CD4-positive, CD25-positive, alpha-beta regulatory T cell (primary cell): ENCODE measurements at places on chromosomes 16 and 17. TPM values are rescaled to one million over a fixed set of nuclear protein-coding genes. Genes with fewer than 3 reads are reported as not detected.

Gene CIBAR2
- not detected for polyA plus RNA-seq

Gene IL17C
- not detected for polyA plus RNA-seq

Gene IRF8
- 1.2 TPM for polyA plus RNA-seq

Gene PIK3R6
- polyA plus RNA-seq, result not detected

Gene MAZ
- 36.9 TPM for polyA plus RNA-seq

Gene SLC52A1
- polyA plus RNA-seq, result 0.41 TPM

Gene SECTM1
- 0.38 TPM for polyA plus RNA-seq

Gene ITGA2B
- polyA plus RNA-seq, result not detected

Gene HS3ST3A1
- polyA plus RNA-seq, result 5.0 TPM

Gene GCGR
- polyA plus RNA-seq, result not detected

Gene OR2C1
- polyA plus RNA-seq, result 0.20 TPM

Gene ABCA8
- not detected for polyA plus RNA-seq

Gene CMTM2
- not detected for polyA plus RNA-seq

Gene TNK1
- 1.3 TPM for polyA plus RNA-seq

Gene UMOD
- polyA plus RNA-seq, result not detected

Gene ARHGDIA
- polyA plus RNA-seq, result 141 TPM

Gene PLLP
- 0.46 TPM for polyA plus RNA-seq

Gene RAC3
- polyA plus RNA-seq, result not detected

Gene MYO15A
- not detected for polyA plus RNA-seq

Gene PRR15L
- 0.19 TPM for polyA plus RNA-seq

Gene RNU2-1
- polyA plus RNA-seq, result not detected
